Naive B cell (primary cell): ENCODE measurements at places on chromosomes 2 and 18. TPM values are rescaled to one million over a fixed set of nuclear protein-coding genes. Genes with fewer than 3 reads are reported as not detected.

DNA sequence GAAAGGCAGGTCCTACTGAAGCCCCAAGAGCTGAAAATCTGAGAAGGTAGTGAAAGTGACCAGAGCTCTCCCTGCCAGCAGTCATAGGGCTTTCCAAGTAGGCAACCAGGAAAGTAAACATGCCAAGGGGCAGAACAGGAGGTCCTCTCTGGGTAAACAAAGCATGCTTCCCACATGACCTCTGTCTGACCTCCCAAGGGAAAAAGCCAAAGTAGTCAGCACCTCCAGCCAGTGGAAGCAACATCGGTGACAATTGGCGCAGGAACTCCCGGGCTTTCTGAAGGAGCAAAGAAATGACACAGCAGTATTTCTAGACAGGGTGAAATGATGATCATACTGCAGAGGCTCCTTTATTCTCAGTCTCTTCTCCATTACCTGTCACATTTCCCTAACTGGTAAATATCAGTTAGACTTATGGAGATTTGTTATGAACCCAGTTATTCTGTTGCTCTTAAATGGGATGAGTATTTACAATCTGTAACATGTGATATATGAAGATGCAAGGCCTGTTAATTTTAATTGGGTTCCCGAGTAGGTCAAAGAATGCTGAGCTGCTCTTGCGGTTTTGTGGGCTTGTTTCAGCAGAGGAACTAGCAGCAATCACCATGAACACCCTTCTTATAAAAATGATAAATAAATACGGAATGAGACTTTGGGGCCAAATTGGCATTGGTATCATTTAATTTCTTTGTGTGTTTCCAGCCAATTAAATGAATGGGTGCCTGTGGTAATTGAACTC, 321.0 kb downstream of the RND3 start:
- no peaks in the 10 kb centered on the region for H3K27me3 ChIP-seq
- no peak overlapping the region for H3K4me3 ChIP-seq
- no peaks in the 10 kb centered on the region for H3K36me3 ChIP-seq
- no peak overlapping the region for H3K27ac ChIP-seq
- no peak for DNase-seq
- H3K4me1 ChIP-seq, result no peaks in the 10 kb centered on the region

DNA sequence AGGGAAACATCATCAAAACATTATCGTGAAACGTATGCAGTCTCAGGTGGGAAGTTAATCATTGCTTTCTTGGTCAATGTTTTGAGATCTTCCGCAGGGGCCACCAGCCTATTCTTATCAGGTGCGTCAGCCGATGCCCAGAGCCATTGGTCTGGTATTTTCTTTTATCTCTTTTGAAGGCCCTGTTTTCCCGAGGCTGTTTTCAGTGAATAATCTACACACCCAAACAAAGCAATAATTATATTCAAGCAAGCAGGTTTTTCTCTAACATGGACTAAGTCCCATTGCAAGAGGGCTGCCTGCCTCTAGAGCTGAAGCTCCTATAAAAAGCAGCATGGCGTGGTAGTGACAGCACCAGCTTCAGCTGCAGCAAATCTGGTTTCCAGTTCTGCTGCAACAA, 430.0 kb upstream of the ID2 start:
- H3K4me1 ChIP-seq, result no peaks in the 10 kb centered on the region
- H3K27ac ChIP-seq, result no peak overlapping the region
- H3K4me3 ChIP-seq, result no peak overlapping the region
- DNase-seq, result no peak

TEKT4 gene
- polyA plus RNA-seq, result not detected

DNA sequence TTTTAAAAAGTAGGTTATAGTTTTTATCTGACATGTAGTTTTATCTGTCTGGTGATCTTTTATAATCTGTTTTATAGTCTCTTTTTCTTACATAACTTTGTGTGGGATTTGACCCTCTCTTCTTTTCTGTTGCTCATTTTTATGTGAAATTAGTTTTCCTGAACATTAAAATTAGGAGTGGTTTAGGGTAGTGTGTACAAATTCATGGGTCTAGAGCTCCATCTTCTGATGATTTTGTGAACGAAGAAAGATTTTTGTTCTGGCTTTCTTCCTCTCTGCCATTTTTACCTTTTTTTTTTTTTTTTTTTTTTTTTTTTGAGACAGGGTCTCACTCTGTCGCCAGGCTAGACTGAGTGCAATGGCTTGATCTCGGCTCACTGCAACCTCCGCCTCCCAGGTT, 46.6 kb downstream of the SLC30A6 start:
- H3K36me3 ChIP-seq, result no peaks in the 10 kb centered on the region
- H3K4me3 ChIP-seq, result no peak overlapping the region
- no peaks in the 10 kb centered on the region for H3K27me3 ChIP-seq
- H3K4me1 ChIP-seq, result peaks cover 7% of the 10 kb centered on the region
- DNase-seq, result no peak

ALKAL2 gene
- not detected for polyA plus RNA-seq

LOXHD1 gene
- not detected for polyA plus RNA-seq

- H3K36me3 ChIP-seq, result no peaks in the 10 kb centered on the region
- H3K27me3 ChIP-seq, result no peaks in the 10 kb centered on the region
- no peaks in the 10 kb centered on the region for H3K4me1 ChIP-seq
- H3K4me3 ChIP-seq, result no peak overlapping the region
- DNase-seq, result no peak
- H3K27ac ChIP-seq, result no peak overlapping the region
Observed at GRCh38 chr2:183964565-183964964, 633.8 kb upstream of the ZNF804A start.

ESCO1 gene
- 9.7 TPM for polyA plus RNA-seq

DNA sequence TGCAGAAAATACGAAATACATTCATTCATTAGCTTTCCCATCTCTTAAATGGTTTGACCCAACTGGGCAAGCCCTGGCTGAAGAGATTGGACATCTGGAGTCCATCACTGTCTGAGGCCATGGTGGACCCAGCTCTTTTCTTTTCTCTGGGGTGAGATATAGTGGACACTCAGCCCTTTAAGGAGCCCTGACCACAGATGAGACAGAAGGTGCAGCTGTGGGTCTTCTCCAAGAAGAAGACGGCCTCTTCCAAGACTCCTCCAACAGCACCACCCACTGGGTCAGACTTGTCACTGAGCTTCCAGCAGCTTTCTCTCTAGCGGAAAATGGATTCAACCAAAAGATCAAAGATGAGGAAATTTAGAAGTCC, 27.2 kb downstream of the TWIST2 start:
- H3K36me3 ChIP-seq, result no peaks in the 10 kb centered on the region
- H3K27ac ChIP-seq, result no peak overlapping the region
- H3K4me1 ChIP-seq, result no peaks in the 10 kb centered on the region

FAM228B gene
- polyA plus RNA-seq, result 5.9 TPM
